Stimulated activated CD8-positive, alpha-beta memory T cell treated with anti-CD3 and anti-CD28 coated beads, Interleukin-4, amount 100 ng/mL, for 4 hours (primary cell): ENCODE measurements at places on chromosomes 12 and 14.

DNA sequence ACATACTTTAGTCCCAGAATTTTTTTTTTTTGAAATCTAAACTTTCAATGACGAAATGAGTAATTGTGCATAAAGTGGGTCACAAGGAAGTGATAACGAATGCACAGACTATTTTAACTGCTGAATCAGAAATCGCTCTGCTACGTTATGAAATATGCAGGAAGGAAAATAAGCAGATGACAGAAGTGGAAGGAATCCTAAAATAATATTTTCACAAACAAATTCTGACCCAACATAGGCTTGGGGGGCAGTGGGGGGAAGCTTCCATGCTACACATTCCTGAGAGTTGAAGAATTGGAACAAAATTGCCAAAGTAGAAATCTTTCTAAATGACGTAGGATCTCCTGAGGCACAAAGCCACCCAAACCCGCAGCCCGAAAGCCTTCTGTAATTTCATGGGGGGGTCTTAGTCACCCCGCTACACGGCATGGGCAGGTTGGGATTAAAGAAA, 89.6 kb downstream of the ARF6 start:
- no peak for DNase-seq

DNA sequence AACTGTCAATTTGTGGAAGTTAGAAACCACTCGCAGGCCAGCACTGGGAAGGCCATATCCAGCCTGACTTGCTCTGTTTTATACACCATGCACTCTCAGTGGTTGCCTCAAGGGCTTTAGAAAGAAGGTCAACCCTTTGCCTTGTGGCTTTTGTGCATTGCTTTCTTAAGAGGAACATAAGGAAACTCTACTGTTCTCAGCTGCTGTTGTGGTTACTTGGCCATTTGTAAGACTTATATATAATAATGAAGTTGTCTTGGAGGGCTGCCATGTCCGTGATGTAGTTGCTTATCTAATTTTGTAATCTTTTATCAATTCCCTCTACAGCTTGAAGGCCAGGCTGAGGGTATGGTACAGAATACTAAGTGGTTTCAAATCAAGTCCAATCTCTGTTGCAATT, 637.8 kb downstream of the DIO2 start:
- no peak for DNase-seq

GRCh38 chr12:97301576-97301975, 161.0 kb upstream of the RMST start:
- DNase-seq, result no peak

DNA sequence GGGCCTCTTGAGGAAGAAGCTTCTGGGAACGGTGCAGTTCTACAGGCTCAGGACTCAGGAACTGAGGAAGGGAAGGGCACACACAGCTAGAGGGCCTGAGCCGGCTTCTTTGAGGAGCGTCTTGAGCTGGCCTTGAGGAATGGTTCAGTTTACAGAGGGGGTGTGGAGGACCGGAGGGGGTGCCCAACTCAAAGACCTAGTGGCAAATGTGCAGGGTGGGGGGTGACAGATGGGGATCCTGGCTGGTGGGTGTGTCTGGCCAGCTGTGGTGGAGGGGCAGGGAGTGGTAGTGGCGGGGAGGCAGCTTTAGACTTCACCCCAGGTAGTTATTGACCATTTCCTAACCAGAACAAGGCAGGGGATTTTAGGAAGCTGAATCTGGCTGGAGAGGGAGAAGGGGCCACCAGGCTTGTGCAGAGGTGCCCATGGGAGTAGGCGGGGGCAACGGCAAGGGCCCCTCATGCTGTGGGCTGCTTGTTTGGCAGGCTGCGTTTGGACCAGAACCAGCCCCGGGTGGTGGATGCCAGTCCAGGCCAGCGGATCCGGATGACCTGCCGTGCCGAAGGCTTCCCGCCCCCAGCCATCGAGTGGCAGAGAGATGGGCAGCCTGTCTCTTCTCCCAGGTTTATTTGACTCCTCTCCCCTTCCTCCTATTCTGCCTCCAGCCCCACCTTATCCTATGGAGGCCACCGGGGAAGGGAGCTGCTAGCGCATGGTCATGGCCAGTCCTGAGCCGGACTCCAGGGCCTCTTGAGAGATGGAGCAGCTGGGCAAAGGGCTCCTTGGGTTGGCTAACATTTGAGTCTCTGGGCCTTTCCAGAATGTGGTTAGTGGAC, 27.8 kb downstream of the PAPLN start:
- no peak for DNase-seq

DNA sequence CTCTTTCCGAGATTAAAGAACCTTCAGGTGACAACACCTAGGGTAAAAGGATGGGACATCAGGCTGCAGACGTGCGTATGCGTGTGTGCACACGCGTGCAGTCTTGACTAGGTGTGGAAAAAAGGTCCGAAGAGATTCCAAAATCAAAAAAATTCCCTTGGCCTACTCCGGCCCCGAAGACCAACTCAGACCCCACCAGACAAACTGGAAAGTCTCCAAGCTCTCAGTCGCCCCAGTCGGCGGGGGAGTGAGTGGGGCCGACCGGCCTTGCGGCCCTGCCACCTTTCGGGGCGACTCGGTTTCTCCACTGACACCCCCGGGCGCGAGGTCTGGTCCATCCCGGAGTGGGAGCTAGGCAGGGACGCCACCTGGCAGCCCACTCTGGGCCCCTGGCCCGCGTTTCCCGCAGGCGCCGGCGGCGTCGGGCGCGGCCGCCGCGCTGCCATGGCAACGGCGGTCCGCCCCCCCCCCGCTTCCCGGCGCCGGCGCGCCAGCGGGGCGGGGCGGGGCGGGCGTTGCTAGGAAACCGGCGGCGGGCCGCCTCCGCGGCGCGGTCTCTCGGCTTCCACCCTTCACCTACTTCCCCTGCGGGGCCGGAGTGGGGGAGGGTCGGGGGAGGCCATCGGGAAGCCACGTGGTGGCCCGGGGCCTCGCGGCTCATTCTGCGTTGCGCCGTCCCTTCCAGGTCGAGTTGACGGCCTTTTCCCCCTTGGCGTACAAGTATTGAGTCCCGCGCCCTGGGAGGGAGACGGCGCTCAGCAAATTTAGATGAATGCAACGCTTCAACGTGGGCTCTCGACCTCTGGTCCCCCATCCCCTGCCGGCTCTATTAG, 253.1 kb downstream of the EFCAB11 start:
- DNase-seq, result peak; percentile 62

DNA sequence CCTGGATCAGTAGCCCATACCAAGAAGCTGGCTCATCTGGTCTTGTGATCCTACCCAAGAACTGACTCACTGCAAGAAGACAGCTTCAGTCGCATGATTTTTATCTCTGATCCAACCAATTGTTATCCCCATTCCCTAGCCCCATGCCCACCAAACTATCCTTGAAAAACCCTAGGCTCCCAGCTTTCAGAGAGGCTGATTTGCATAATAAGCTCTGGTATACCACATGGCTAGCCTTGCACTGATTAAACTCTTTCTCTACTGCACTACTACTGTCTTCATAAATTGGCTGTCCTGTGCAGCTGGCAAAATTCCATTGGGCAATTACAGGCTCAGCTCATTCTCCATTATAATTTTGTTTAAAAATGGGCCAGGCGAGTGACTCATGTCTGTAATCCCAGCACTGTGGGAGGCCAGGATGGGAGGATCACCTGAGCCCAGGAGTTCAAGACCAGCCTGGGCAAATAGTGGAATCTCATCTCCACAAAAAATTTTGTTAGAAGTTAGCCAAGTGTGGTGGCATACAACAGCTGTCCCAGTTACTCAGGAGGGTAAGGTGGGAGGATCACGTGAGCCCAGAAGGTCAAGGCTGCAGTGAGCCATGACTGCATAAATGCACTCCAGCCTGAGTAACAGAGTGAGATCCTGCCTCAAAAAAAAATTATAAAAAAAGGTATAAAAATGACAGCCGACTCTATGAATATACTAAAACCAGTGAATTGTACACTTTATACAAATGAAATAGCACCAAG, 76.7 kb upstream of the EIF5 start:
- no peak for DNase-seq

GRCh38 chr14:69325646-69326265, 65.8 kb downstream of the GALNT16 start:
- no peak for DNase-seq

DNA sequence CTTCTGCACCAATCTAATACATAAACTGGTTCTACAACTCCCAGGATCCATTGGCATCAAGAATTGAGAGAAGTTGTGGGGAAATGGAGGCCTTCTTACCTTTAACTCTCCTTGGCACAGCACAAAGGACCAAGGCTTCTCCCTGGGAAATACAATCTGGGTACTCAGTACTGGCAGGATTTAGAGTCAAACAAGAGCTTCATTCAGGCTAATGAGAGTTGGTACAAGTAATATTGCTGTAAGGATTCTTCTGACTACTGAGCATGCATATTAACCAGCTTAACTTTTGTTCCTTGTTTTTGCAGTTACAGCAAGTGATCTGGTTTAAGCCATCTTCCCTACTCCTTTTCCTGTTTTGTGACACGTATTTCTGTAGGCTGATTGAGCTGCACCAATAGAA, 76.2 kb upstream of the FERMT2 start:
- no peak for DNase-seq

DNA sequence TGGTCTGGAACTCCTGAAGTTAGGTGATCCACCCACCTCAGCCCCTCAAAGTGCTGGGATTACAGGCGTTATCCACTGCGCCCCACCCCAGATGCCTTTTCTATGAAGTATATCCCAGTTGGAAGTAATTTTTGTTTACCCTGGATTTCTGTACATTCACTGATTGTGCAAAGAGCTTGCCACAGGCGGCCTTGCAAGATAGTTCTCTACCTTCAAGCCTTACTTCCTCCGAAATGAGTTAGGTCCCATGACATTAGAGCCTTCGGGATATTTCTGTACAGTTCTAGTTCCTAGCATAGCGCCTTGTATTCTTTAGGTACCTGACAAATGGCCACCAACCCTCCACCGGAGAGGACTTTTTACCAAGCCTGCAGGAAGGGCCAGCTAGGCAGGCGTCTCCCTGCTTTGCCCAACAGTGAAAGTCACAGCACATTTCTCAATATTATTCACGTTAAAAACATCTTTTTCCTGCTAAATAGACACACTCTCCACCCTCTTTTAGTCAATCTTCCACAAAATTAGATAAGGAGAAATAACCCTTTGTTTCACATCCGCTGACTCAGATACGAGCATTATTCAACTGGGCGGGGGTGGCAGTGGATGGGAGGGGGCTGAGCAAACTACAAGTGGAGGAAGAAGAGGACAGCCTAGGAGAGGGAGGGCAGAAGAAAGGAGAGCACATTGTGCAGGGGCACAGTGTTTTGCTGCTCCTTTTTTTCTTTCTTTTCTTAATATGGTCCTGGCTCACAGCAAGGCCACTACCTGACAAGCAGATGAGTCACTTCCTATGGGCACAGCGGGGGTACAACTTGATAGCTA, 40.0 kb upstream of the CAPRIN2 start:
- DNase-seq, result no peak

DNA sequence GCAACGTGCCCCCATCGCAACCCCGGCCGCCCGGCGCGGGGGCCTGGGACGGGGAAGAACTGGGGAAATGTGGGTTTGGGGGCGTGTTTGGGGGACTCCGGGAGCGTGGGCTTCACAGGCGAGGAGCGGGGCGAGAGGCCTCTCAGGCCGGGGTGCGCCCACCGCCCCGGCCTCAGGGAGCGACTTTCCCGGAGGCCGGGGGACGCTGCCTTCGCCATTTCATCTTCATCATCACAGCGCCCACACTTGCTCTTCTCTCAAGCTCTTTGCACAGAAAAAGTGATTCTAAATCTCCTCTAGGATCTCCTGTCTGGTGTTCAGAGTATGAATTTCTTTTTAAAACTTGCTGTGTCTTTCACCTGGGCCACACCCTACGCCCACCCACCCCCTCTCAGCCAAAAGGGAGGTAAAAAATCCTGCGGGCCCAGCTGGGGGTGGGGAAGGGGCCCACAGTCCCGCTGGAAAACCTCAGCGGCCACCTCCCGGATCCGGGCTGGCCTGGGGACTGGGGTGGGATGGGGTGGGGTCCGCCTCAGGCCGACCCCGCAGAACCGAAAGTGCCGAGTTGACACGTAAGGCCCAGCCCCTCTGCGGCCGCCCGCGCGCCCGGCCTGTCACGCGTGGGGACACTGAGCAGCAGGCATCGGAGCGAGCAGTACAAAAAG, 7.4 kb downstream of the CDKN1B start:
- no peak for DNase-seq

DNA sequence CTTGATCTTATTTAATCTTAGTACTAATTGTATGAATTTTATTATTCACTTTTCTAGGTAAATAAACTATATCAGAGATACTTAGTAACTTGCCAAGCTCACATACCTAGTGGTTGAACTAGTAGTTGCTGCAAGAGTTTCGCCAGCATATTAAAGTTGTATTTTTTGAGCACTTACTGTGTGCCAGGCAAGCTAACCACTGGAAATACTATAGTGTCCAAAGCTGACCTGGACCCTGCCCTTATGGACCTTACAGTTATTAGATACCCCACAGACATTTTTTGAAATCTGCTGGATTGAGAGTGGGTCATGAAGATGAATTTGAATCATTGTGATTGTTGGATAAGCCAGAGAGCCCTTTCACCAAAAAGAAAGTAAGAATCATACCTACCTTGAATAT, 125.0 kb downstream of the RAD51B start:
- DNase-seq, result no peak

GRCh38 chr12:115473257-115473956, 789.4 kb upstream of the TBX3 start:
- DNase-seq, result no peak

DNA sequence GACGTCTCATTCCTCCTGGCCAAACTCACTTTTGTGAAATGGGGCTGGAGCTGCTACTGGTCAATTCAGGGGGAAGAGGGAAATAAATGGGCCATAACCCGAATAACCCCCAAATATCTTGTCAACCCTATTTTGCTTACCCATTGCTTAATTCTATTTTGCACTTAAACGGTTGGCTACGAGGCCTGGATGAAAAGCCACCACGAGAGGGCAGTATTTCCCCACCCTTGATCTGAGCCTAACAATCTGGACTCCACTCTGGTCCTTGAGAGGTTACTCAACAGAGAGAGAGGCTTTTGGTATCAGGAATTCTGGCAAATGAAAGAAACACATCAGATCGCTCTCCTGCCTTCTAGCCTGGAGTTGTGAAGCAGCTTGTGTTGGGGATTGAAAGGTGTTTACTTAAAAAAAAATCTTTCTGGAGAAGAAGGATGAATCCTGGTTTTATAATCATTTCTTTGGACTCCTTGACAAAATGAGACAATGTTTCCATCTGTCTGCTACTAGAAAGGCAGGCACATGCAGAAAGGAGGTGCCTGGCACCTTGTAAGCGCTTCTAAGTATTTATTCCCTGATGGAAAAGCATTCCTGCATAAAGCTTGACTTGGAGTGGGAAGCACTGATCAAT, 22.4 kb upstream of the FBXO21 start:
- DNase-seq, result peak; percentile 17

DNA sequence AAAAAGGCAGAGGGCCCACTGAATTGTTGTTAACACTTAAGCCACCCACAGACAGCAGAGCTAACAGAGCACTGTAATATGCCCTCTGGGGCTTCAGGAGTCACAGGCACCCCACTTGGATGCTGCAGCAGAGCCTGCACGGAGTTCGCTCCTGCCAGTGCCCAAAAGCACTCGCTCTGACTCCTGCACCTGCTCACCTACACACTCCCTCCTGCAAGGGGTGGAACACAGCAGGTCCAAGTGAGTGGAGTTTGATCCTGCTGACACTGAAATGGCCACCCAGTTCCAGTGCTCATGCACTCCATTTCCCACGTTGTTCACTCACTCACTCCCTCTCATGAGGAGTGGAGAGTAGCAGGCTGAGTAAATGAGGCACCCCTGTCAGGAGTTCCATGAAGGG, 68.8 kb downstream of the OSBPL8 start:
- no peak for DNase-seq

GRCh38 chr14:67574156-67574555, 25.9 kb downstream of the PIGH start:
- DNase-seq, result no peak
